ENCODE measurements at places on chromosomes 2 and 18.
A peak's percentile ranks its signal among the peaks of the same experiment; 100 is the strongest.

GRCh38 chr2:192126912-192127311, 67.8 kb downstream of the TMEFF2 start:
- DNase-seq: no peak

DNA sequence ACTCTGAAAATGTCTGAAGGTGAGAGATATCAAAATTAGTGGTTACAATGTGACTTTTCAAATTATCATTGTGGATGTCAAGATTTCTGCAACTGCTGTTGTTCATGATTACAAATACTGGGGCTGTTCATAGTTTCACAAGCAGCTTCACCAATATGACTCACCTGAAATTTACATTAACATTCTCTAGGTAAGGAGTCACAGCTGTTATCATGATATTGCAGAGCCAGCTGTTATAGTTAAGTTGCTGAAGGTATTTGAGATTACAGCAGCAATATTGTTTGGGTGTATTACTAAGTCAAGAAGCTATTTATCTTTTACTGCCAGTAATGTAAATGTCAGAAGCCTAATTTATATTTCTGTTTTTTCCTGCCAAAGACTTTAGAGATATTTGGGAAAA, 140.0 kb downstream of the MC4R start:
- DNase-seq: no peak

- DNase-seq: no peak
These were observed 138.4 kb downstream of the RPIA start for GRCh38 chr2:88829607-88830463.

- no peak for DNase-seq
These were observed 138.7 kb downstream of the ALPK2 start for GRCh38 chr18:58490238-58490637.

- DNase-seq: no peak
These were observed 680.7 kb downstream of the EPHA4 start for GRCh38 chr2:220891405-220891804.

- DNase-seq: no peak
These were observed 2.1 kb upstream of the OTX1 start for GRCh38 chr2:63048367-63049171.

GRCh38 chr2:241842620-241843211, 16.0 kb downstream of the PDCD1 start:
- DNase-seq: peak; percentile 77

DNA sequence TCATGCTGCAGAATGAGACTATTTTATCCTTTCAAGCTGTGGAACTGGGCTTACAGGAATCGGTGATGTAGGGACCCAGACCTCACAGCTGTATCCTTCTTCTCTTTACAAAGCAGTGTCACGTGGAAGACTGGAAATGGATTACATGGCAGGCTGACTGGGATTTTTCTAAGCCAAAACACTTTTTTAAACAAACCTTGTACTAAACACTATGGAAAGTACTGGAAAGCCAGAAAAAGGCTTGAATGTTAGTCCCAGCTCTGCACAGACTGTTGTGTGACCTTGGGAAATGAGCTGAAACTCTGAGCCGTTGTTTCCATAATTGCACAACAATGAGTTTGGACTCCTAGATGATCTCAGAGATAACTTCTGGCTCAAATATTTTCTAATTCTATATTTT, 7.6 kb upstream of the ADAM23 start:
- DNase-seq: no peak

- DNase-seq: no peak
These were observed 7.9 kb upstream of the NR4A2 start for GRCh38 chr2:156340377-156340776.

GRCh38 chr2:33670392-33670937, 71.4 kb upstream of the FAM98A start:
- no peak for DNase-seq

DNA sequence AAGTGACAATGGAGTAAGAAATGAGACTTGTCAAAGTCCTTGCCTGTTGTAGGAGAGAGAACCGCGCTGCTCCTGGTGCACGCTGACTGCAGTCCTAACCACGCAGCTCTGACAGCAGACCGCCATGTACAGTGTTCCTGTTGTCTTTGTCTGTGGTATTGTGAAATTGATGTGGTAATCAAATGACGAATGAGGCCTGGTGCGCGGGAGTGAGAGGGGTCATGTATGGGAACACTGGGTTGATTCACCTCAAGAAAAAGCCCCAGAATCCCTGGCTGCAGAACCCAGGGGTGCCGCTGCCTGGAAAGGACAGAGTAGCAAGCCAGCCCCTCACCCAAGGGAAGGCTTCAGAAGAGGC, 64.0 kb downstream of the INPP4A start:
- peak; percentile 75 for DNase-seq

- DNase-seq: no peak
These were observed 31.1 kb downstream of the EPAS1 start for GRCh38 chr2:46328291-46328690.

- no peak for DNase-seq
These were observed 61.7 kb downstream of the CYBRD1 start for GRCh38 chr2:171584001-171584400.

DNA sequence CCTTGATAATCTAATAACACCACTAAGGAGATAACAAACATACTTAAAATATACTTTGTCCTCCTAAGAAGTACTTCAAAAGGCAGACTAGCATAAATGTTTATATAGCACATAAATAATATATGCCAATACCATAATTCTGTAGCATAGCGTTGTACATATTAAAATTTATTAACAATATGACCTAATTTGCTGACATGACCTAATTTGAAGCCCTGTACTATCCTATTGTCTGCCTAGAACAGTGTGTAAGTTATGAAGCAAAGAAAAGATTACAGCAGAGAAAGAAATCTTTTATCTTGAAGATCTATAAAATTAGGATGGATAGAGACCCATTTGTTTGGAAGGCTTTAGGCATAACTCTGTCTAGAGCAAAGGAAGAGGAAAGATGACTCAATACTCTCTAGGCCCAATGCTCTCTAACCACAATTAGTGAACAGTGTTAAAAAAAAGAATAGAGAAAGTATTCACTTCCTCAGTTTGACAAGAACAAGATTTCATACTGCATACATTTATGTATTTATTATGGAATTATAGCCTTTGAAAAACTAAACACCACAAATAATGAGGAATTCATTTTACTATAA, 231.3 kb downstream of the ZRANB3 start:
- DNase-seq: no peak

- DNase-seq: no peak
These were observed 18.1 kb downstream of the PID1 start for GRCh38 chr2:229252996-229253395.

DNA sequence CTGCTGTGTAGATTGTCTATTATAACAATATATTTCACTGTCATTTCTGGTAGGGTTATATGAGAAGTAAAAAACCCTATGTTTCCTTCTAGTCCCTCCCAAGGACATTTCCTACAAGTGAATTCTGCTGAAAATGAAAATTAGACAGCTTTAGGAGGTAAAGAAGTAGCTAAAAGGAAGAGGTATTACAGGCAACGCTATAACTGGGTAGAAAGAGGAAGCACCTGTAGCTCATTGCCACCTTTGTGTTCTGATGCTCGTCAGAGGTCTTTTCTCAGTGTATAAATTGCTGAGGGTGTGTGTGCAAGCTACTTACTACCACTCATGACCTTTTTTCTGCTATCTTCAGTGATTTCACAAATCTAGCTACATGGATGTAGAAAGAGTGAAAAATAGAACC, 1.4 kb downstream of the DNAJC10 start:
- no peak for DNase-seq

- DNase-seq: peak; percentile 87
These were observed at the start of gene BOLA3 for GRCh38 chr2:74147727-74148456. Gene BOLA3, minus strand, starts transcription at chr2:74147912. Its CDS starts 38 bp downstream, at chr2:74147874.

GRCh38 chr18:37489998-37490397, 75.6 kb downstream of the CELF4 start:
- no peak for DNase-seq

- no peak for DNase-seq
These were observed 27.3 kb downstream of the NDUFA10 start for GRCh38 chr2:239997686-239998409.

DNA sequence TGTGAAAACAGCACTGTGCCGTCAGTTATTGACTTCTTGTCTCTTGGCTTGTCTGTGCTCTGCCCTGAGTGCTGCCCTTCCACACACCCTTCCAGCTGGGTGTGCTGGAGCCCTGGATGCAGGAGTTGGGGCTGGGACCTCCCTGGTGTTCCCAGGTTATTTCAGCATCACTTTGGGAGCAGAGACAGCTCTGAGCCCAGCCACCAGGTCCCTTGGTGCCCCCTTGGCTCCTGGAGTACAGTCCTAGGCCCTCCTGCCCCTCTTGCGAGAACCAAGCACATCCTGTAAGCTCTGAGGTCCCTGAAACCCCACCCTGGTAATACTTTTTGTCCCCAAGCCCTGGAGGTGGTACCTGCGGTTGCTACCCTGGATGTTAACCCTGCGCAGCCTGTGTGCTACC, 24.3 kb downstream of the BOK start:
- peak; percentile 27 for DNase-seq

- peak; percentile 55 for DNase-seq
These were observed 23.0 kb downstream of the RTP5 start for GRCh38 chr2:241892299-241893137.

DNA sequence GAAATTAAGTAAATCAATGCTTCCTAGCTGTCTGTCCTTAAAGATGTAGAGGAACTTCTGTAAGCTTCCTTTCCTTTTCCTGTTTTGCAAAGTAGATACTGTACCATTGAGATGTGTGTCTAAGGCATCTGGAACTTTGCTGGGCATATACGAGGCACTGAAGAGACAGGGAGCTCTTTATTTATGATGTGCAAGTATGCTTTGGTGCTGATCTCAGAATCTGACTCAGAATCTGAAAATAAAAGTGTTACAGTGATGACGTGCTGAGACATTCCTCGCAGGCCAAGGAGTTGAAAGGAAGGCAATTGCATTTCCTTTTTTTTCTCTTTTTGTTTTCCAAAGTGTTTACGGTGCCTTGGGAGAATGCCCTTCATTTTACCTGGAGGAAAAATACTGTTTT, 230.9 kb upstream of the RGPD4 start:
- no peak for DNase-seq

DNA sequence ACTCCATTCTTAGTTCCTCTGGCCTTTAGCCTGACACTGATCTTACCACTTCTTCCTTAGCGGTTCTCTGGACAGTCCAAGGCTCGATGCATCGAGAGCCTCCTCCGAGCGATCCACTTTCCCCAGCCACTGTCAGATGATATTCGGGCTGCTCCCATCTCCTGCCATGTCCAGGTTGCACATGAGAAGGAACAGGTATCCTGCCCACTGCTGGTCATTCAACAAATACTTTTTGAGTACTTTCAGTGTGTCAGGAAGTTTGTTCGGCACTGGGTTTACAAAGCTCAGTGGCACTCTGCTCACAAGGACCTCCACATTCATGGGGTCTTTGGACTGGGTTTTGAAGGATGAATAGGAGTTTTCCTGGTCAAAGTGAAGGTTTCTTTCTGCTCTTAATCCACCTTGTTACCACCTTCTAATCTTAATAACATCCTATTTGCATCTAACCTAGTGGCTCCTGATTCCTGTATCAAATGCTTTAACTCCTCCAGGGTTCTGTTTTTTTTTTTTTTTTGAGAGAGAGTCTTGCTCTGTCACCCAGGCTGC, 25.8 kb downstream of the GCKR start:
- no peak for DNase-seq

DNA sequence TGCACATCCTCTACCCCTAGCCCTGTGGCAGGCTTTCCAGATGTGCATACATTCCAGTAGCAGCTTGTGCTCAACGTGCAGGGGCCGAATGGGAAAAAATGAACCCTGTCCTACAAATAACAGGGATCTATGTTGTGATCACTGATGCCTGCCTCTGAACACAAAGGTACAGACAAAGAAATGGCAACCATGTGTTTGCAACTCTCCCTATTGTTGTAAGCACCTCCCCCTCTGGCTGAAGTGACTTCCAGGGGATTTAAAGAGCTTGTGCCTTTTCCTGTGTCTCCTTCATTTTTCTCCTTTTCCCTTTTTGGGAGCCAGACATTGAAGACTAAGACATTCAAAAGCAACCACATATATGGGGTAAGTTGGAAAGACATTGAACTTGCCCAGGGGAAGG, 21.6 kb downstream of the ARHGAP25 start:
- DNase-seq: no peak
